ENCODE measurements at places on chromosomes 3 and 15. TPM values are rescaled to one million over a fixed set of nuclear protein-coding genes. Genes with fewer than 3 reads are reported as not detected.

The UBA3 gene
- total RNA-seq = 62.2 TPM

The LPP gene
- 60.1 TPM for total RNA-seq

The SLC9C1 gene
- total RNA-seq = 0.14 TPM

The EAF2 gene
- total RNA-seq = 3.1 TPM

The TM4SF18 gene
- total RNA-seq = 0.92 TPM

The KIF7 gene
- 13.1 TPM for total RNA-seq

The SPINK8 gene
- not detected for total RNA-seq

The NUSAP1 gene
- 14.2 TPM for total RNA-seq

The COL7A1 gene
- total RNA-seq = 46.1 TPM

The ENTPD3 gene
- total RNA-seq = 0.14 TPM

The MBD4 gene
- 30.0 TPM for total RNA-seq

The MCF2L2 gene
- 0.37 TPM for total RNA-seq

The CAV3 gene
- not detected for total RNA-seq

The CCRL2 gene
- 0.09 TPM for total RNA-seq

The MEIS2 gene
- total RNA-seq = 53.5 TPM

The RLBP1 gene
- total RNA-seq = not detected

The CCDC13 gene
- 1.1 TPM for total RNA-seq

The FEZF2 gene
- not detected for total RNA-seq

The OXSR1 gene
- total RNA-seq = 24.9 TPM

The SLC6A11 gene
- not detected for total RNA-seq

The ROPN1 gene
- not detected for total RNA-seq

The TMEM207 gene
- total RNA-seq = not detected

The RTP1 gene
- not detected for total RNA-seq

The MAP1A gene
- total RNA-seq = 40.8 TPM

The SERPINI2 gene
- total RNA-seq = not detected

The CADM2 gene
- total RNA-seq = not detected

The STAB1 gene
- 0.57 TPM for total RNA-seq

The AGTR1 gene
- 2.9 TPM for total RNA-seq

The BMF gene
- total RNA-seq = 4.6 TPM

The AP3B2 gene
- 0.43 TPM for total RNA-seq

The KIF15 gene
- total RNA-seq = 1.8 TPM

The ANKUB1 gene
- not detected for total RNA-seq

The TUSC2 gene
- 16.5 TPM for total RNA-seq

The GHSR gene
- not detected for total RNA-seq

The MYO1E gene
- 85.1 TPM for total RNA-seq

The SOX14 gene
- total RNA-seq = not detected

The PAK6 gene
- total RNA-seq = not detected

The MYZAP gene
- total RNA-seq = 0.18 TPM

The PROS1 gene
- total RNA-seq = 19.2 TPM

The RBMS3 gene
- 157 TPM for total RNA-seq

The GPR149 gene
- not detected for total RNA-seq

The DYNC1LI1 gene
- 28.7 TPM for total RNA-seq

The RNF123 gene
- total RNA-seq = 20.6 TPM

The BSN gene
- under 0.01 TPM for total RNA-seq

The MB21D2 gene
- total RNA-seq = 11.9 TPM

The ZIC4 gene
- total RNA-seq = not detected

The CEP19 gene
- 4.3 TPM for total RNA-seq

Measured in smooth muscle cell of bladder (primary cell).